ENCODE measurements at places on chromosomes 1 and 21. TPM values are rescaled to one million over a fixed set of nuclear protein-coding genes. Genes with fewer than 3 reads are reported as not detected.
A peak's percentile ranks its signal among the peaks of the same experiment; 100 is the strongest.

- no peak for DNase-seq
These were observed 446.5 kb downstream of the PTBP2 start for GRCh38 chr1:97168056-97168455.

- no peak for DNase-seq
These were observed 479.2 kb downstream of the LTN1 start for GRCh38 chr21:28513428-28513827.

DNA sequence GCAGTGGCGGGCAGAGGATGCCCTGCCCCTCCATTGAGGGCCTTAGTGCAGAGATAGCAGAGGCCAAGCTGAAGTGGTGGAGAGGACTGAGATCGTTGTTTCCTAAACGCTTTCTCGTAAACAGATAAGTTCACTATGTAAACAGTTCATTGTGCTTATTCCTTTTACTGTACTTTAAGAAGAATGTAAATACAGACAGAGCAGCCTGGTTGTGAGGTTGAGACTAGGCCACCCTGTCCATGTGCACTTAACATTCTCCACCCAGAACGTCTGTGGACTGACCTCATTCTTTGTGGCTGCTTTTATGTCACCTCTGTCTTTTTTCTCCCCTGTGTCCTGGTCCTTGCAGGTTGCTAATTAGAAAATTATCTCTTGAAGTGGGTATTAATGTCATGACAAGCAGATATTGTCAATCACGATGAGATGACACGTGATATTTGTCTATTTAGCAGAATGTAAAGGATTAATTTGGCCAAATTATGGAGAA lies 8.5 kb downstream of the CENPS start:
- DNase-seq = peak; percentile 72

DNA sequence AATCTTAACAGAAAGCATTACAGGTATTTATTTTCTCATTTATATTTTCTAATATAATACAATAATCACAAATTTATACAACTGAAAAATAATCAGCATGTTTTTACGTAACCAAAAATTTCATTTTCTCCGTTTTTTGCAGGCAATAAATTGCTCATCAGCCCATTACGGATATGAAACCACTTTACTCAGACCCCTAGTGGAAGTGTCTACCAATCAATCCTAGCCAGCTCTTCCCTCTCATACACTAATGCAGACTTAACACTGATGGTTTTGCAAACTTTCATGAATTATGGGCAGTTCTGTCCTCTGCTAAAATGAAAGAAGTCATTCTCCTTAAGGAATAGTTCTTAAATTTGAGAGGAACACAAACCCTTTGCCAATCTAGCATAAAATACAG lies 124.7 kb downstream of the EIF4G3 start:
- no peak for DNase-seq

DNA sequence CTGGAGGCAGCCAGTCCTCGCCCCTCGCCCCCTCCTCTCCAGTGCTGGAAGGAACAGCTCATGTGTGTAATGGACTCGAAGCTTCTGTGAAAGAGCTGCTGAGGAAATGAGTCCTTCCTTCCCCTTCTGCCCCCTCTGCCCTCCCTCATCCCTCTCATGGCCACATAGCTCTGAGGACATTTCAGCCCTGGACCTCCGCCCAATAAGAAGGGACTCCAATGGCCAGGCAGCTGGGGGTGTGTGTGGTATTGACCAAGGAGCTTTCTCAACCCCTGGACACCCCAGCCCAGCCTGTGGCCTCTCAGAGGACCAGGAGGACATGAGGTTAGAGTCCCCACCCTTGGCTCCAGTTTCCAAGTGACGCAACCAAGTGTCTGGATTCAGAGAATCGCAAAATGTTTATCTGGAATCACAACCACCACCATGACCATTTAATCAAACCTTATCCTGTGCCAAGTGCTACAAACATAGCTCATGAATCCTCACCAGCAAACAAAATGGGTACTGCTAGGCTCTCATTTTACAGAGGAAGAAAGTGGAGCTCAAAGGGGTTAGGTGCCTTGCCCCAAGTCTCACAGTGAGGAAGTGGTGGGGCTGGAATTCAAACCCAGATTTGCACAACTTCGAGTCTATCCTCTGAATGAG lies 47.8 kb upstream of the ECE1 start:
- DNase-seq = peak; percentile 94

GRCh38 chr1:44371206-44371605 lies 16.1 kb upstream of the ERI3 start:
- no peak for DNase-seq

- DNase-seq = peak; percentile 66
These were observed 816 bp downstream of the IL6R start for GRCh38 chr1:154405747-154406571.

GRCh38 chr1:203518541-203518940 lies 24.6 kb downstream of the OPTC start:
- no peak for DNase-seq

- DNase-seq = no peak
These were observed 40.1 kb downstream of the CHAF1B start for GRCh38 chr21:36425286-36425685.

- DNase-seq = no peak
These were observed 14.0 kb upstream of the SLC9C2 start for GRCh38 chr1:173616859-173617258.

DNA sequence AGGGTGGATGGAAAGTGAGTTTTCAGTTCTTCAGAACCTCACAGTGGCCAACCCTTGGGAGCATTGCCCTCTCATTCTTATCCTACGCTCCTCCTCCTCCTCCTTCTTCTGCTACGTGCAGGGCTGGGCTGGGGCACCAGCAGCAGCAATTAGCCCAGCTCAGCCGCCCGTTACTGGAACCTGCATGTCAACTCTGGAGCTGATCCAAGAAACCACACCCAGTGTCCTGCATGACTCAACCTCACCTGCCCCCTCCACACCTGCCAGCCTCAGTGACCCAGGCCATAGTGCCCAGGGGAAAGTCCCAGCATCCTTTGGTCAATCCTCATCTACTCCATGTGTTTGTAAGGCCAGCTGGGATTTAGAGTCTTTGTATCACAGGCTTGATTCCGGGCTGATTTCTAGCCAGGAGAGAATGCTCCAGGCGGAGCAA lies 12.6 kb downstream of the ELF3 start:
- no peak for DNase-seq

Gene CELA2A
- total RNA-seq = not detected

Gene RXFP4
- not detected for total RNA-seq

Gene MASP2
- total RNA-seq = not detected

Gene MEX3A
- 1.9 TPM for total RNA-seq

Gene LCE2A
- 0.43 TPM for total RNA-seq

Gene GJA4
- not detected for total RNA-seq

Gene AMIGO1
- 0.97 TPM for total RNA-seq

Gene IVL
- total RNA-seq = not detected

Gene KCNJ15
- total RNA-seq = under 0.01 TPM
